NCI-H774 (cell line): ENCODE measurements at places on chromosomes 4 and X.

- DNase-seq, result no peak
Observed at GRCh38 chr4:102547973-102548372, 46.8 kb downstream of the NFKB1 start.

- DNase-seq, result no peak
Observed at GRCh38 chrX:52933976-52934703, 24.2 kb downstream of the FAM156A start.

DNA sequence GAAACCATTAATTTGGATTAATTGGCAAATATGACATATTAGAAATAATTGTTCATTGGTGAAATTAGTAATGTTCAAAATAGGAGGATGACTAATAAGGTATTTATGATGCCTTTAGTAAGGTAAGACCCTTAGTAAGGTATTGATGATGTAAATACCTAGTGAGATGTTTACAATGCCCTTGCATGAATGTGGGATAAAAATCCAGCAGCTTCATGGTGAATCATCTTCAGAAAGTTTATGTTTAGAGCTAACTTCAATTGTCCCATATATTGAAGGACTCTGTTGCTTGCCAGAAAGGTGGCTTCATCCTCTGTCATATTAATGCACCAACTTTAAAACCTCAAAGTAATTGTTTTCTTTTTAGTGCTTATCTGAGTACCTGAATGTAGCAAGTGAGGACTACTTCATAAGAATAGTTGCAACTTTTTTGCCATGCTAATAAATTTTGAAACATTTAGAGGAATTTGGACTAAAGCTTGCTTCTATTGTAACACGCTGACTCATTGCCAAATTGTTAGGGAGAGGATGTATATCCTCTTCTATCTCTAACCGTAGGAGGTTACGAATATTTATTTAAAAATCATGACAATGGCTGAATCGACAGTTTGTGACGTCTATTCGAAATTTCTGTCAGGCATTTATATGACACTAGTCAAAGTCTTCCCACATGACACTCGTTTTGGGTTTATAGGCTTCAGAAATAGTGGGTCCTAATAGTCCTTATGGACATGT lies 174.1 kb upstream of the HS3ST1 start:
- no peak for DNase-seq

GRCh38 chr4:113026556-113026955 lies 22.9 kb upstream of the ANK2 start:
- DNase-seq, result no peak

- DNase-seq, result no peak
Observed at GRCh38 chr4:159205466-159205865, 102.6 kb downstream of the RAPGEF2 start.

- no peak for DNase-seq
Observed at GRCh38 chrX:118727686-118728339, 407 bp downstream of the IL13RA1 start.

DNA sequence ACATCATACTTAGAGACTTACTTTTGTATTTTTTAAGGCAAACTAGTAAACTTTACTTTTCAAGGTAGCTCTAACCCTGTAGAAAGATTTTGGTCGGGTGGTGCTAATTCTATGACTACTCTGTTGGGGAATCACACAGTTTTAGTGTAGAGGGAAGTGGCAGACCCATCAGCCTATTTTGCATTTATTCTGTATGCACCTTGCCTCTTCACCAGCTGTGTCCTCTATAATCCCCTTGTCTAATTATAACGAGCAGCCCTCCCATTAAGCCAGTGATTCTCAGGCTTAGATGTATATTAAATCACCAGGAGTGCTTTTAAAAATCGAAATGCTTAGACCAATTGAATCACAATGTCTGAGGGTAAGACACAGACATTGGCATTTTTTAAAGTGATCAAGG lies 78.1 kb downstream of the GALNT7 start:
- no peak for DNase-seq

DNA sequence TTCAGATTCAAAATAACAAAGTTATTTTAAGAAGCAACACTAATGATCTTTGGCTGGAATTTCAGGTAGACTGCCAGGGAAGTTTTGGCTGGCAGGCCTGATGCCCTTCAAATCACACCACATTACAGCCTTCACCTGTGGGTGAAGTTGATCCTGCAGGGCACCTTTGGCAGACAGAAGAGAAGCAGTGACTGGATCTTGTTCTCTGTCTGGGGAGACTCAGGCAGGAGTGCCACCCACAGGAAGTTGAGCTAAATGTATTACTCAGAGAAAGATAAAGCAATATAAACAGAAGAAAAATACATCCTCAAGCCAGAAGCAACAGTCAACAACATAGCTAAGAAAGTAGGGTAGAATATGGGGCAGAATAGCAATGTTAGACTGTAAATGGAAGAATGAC lies 12.8 kb upstream of the CFAP299 start:
- DNase-seq, result no peak

- DNase-seq, result no peak
Observed at GRCh38 chr4:145799223-145799622, 119.3 kb downstream of the C4orf51 start.

DNA sequence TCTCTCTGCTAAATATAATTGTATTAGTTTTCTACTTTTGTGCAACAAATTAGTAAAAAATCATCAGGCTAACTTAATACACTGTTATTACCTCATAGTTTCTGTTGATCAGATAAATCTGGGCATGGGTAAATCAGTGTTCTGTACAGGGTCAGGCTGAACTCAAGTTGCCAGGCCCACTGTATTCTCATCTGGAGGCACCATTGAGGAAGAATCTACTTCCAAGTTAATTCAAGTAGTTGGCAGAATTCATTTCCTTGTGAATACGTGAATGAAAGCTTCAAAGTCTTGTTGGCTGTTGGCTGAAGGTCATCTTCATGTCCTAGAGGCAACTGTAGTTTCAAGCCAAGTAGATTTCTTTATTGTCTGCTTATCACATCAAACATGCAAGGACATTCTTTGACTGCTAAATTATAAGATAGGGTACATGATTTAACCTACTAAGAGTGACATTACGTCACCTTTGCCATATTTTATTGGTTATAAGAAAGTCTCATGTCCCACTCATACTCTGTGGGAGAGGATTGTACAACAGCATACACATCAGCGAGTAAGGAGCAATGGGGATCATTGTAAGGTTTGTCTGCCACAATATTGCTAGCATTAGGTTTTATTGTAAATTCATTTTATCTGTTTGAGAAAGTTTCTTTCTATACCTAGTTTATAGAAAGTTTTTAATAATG lies 1219.0 kb downstream of the ARAP2 start:
- no peak for DNase-seq

GRCh38 chrX:153662266-153662665 lies 11.3 kb downstream of the PNCK start:
- no peak for DNase-seq

DNA sequence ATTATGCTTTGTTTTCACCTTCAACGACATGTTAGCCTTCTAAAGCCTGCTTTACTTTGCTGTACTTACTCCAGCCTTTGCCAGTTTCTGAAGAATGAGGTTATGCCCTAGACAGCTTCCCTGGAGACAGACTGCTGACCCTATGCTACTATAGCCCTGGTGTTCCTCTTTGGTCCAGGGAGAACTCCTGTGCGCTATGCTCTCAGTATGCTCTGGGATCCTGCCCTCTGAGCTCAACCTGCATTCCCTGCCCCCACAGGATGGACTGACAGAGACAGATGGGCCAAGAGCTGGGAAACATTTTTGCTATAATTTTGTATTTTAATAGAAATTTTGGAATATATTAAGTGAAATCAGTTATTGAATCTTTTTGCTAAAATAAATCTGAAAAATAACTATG lies 425.9 kb downstream of the TMA16 start:
- DNase-seq, result no peak

GRCh38 chrX:69152417-69152841 lies 12.8 kb downstream of the PJA1 start:
- no peak for DNase-seq

GRCh38 chr4:168844353-168845049 lies 165.6 kb downstream of the CBR4 start:
- DNase-seq, result no peak

DNA sequence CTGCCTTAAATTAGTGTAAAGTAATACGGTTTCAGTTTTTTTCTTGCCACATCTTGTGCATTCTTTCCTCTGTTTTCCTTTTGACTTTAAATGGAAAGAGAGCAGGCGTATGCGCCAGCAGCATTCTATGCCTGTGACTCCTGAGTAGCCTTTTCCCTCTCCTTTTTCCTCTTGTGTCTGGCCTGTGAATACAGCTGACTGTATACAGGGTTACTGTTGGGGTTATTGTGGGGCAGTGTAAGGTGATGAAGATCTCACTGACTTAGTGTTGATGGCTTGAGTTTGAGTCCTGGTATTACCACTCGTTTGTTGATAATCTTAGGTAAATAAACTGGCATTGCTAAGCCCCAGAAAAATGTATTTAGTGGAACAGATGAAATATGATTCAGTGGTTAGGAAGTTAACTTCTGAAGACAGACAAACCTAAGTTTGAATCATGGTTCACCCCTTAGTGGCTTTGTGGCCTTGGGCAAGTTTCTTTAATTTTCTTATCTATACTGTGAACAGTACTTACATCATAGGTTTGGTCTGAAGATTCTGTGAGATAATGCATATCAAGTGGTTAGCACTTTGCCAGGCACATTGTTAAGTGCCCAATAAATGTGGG lies 105.1 kb downstream of the FNIP2 start:
- no peak for DNase-seq

GRCh38 chr4:2286904-2287593 lies 25.1 kb upstream of the MXD4 start:
- no peak for DNase-seq

- DNase-seq, result no peak
Observed at GRCh38 chr4:124201636-124202035, 510.9 kb downstream of the ANKRD50 start.

GRCh38 chr4:90546114-90546513 lies 418.9 kb downstream of the CCSER1 start:
- DNase-seq, result no peak

DNA sequence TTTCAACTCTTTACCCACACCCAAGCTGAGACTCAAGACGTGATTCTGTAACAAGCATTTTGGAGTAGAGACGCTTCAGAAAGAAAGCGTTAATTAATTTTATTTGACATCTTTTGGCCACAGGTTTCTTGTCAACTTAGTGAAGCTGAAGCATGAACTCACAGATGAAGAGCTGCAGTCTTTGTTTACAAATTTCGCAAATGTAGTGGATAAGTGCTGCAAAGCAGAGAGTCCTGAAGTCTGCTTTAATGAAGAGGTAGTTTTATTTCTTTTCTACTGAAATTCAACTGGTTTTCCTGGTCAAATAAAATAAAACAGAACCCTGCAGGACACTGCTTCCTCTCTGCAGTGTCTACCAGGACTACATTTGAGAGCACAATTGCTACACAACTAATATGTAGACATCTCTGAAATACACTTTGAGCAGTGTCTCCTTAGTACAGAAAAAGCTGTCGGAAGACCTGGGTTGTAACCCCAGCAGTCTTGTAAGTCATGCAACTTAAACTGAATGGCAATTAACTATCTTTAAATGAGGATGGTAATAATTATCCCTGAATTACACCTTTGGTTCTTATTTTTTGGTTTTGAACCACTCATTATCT lies 20.2 kb downstream of the AFM start:
- no peak for DNase-seq

- DNase-seq, result no peak
Observed at GRCh38 chr4:145895056-145895455, 43.6 kb downstream of the ZNF827 start.

- DNase-seq, result no peak
Observed at GRCh38 chr4:165813606-165814005, 59.4 kb upstream of the TLL1 start.

GRCh38 chrX:19195243-19195610 lies 73.0 kb upstream of the ADGRG2 start:
- no peak for DNase-seq

DNA sequence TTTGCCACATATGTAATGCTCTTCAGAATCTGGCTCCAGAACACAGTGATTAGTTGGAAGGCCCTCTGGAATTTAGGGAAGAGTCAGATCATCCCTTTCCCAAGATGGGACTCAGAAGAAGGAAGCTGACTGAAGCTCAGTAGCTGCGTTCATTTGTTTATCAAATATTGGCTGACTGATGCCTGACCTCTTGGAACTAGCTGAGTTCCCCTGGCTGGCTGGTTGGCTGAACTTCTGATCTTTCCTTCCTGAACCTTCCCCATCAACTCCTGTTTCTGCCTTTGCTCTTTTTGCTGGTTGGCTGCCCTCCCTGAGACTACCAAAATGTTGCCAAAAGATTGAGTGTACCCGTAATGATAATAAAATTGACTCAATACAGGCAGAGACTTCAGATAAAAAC lies 866.5 kb upstream of the INTU start:
- no peak for DNase-seq

DNA sequence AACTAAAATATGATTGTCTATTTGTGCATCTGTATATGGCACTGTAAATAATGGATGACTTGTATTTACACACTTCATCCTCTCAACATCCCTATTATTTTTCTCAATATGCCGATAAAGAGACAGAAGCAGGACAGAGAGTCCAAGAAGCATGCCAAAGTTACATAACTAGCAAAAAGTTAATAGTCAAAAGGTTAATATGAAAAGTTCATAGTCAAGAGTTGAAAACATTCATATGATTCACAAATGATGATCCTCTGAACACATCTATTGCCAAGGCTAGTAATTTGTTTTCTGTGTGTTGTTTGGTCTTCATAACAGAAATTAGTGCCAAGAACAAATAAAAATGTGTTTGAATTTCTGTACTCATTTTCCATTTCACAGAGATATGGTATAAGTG lies 231.0 kb downstream of the ADAMTS3 start:
- no peak for DNase-seq

- no peak for DNase-seq
Observed at GRCh38 chr4:80586716-80587115, 251.2 kb downstream of the CFAP299 start.

DNA sequence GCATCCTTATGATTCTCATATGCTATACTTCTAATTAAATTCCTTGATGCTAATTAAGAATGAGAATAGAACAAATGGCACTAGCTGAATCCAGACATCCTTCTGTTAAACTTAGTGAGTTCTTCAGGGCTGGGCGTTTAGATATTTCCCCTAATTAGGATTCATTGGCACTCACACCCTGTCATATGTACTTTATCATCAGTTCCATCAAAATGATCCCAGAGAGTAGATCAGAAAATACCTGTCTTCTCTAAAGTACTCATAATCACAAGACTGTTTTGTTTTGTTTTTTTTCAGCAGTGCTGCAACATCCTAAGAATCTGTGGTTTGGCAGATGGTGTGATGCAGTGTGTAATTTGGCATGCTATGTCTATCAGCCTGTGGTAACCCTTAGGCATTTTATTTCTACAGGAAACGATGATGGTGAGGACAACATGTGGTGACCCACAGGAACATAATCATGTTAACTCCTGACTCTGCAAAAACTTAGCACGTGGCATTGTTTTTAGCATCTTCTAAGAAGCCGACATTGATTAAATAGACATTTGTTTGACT lies 2528.4 kb downstream of the ARAP2 start:
- no peak for DNase-seq

GRCh38 chr4:5209862-5210261 lies 158.6 kb downstream of the STK32B start:
- DNase-seq, result no peak

DNA sequence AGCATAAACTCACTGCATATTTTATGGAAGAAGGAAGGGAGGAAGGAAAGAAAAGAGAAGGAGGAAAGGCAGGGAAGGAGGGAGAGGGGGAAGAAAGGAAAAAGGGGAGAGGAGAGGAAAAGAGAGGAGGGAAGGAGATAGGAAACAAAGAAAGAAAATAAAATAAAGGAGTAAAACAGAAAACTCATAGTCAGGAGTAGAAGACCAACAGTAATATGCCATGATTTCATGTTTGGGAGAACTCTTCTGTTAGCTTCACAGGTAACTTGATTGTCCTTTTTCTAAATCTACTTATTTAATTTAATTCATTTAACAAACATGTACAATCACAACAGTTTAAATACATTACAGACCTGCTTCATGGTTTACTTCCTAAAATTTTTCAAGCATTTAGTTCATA lies 46.8 kb upstream of the SGMS2 start:
- no peak for DNase-seq
